Glutamatergic neuron (in vitro differentiated cells): ENCODE measurements at places on chromosomes 16 and 17. TPM values are rescaled to one million over a fixed set of nuclear protein-coding genes. Genes with fewer than 3 reads are reported as not detected.

- no peak overlapping the region for H3K27ac ChIP-seq
- H3K4me1 ChIP-seq = peaks cover 5% of the 10 kb centered on the region
- peaks cover 12% of the 10 kb centered on the region for H3K36me3 ChIP-seq
- no peak overlapping the region for H3K4me3 ChIP-seq
- H3K27me3 ChIP-seq = no peaks in the 10 kb centered on the region
These were observed 361.3 kb downstream of the FOXL1 start for GRCh38 chr16:86939609-86940008.

CIITA gene
- total RNA-seq = 0.69 TPM

CFAP52 gene
- not detected for total RNA-seq

ARHGAP23 gene
- total RNA-seq = 23.6 TPM

B3GNT9 gene
- 1.0 TPM for total RNA-seq

- H3K27me3 ChIP-seq = peaks cover 2% of the 10 kb centered on the region
- peak overlapping the region; percentile 76 for H3K27ac ChIP-seq
- DNase-seq = peak; percentile 79
- H3K36me3 ChIP-seq = no peaks in the 10 kb centered on the region
These were observed 24.3 kb downstream of the POLR3E start for GRCh38 chr16:22321340-22322001.

GRCh38 chr17:42774066-42774745 is 957 bp downstream of the VPS25 start:
- no peak for DNase-seq
- peaks cover 8% of the 10 kb centered on the region for H3K4me1 ChIP-seq
- peak overlapping the region; percentile 100 for H3K4me3 ChIP-seq
- H3K27ac ChIP-seq = peak overlapping the region; percentile 98

GRCh38 chr16:11229906-11230305 is 26.1 kb downstream of the SOCS1 start:
- no peak for DNase-seq
- H3K36me3 ChIP-seq = no peaks in the 10 kb centered on the region
- peaks cover 6% of the 10 kb centered on the region for H3K27me3 ChIP-seq
- no peak overlapping the region for H3K27ac ChIP-seq

KRTAP3-1 gene
- not detected for total RNA-seq

DNA sequence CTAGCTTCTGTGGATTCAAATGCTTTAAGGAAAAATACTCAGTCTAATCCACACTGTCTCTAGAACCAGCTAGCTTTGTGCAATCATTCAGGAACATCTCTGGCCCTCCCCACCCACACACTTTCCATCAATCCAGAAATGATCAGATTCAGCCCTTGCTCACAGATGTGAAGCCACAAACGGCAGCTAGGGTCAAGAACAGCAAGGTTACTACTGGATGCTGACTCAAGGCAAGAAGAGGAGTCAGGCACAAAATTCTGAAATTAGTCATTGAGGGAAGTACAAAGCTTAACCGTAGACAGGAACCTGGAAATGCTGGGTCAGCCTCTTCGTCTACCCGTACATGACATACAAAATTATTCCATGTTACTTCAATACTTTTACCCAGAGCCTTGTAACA is 174.6 kb downstream of the CDH13 start:
- no peak for DNase-seq
- no peak overlapping the region for H3K27ac ChIP-seq
- no peak overlapping the region for H3K4me3 ChIP-seq
- peaks cover under 1% of the 10 kb centered on the region for H3K4me1 ChIP-seq
- peaks cover 2% of the 10 kb centered on the region for H3K27me3 ChIP-seq
- H3K36me3 ChIP-seq = peaks cover 2% of the 10 kb centered on the region

- H3K4me3 ChIP-seq = peak overlapping the region; percentile 23
- H3K27me3 ChIP-seq = peaks cover 7% of the 10 kb centered on the region
- H3K27ac ChIP-seq = no peak overlapping the region
- H3K36me3 ChIP-seq = no peaks in the 10 kb centered on the region
These were observed 37.4 kb downstream of the ZDHHC7 start for GRCh38 chr16:84973776-84974523.

GP1BA gene
- 0.47 TPM for total RNA-seq

PRDM7 gene
- not detected for total RNA-seq

DNA sequence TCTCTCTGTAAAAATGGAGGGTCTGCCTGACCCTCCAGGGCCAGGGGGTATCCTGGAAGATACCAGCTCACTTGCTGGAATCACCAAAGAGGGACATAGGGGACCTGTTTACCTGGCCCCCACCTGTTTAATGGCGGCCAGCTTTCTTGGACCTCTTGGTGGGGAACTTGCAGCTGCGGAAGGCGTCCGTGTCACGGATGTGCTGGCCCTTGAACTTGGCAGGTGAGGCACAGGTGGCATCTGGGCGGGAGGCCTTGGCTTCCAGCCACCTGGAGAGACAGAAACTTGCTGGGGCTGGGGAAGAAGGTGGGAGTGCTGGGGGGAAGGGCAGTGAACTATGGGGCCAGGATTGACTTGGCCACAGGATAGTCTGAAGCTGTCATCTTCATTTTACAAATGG is 3.5 kb downstream of the CHAD start:
- peaks cover 2% of the 10 kb centered on the region for H3K4me1 ChIP-seq
- peaks cover 11% of the 10 kb centered on the region for H3K27me3 ChIP-seq
- no peak overlapping the region for H3K27ac ChIP-seq
- no peak overlapping the region for H3K4me3 ChIP-seq
- no peaks in the 10 kb centered on the region for H3K36me3 ChIP-seq

- H3K36me3 ChIP-seq = no peaks in the 10 kb centered on the region
- peaks cover 3% of the 10 kb centered on the region for H3K27me3 ChIP-seq
- no peak for DNase-seq
- no peak overlapping the region for H3K4me3 ChIP-seq
- H3K27ac ChIP-seq = no peak overlapping the region
These were observed 19.2 kb downstream of the UNC119 start for GRCh38 chr17:28533091-28533807.

GRCh38 chr16:66489818-66490217 is 60.1 kb downstream of the TK2 start:
- H3K4me3 ChIP-seq = no peak overlapping the region
- H3K27ac ChIP-seq = no peak overlapping the region
- DNase-seq = no peak
- no peaks in the 10 kb centered on the region for H3K4me1 ChIP-seq
- H3K27me3 ChIP-seq = peaks cover 5% of the 10 kb centered on the region

DNA sequence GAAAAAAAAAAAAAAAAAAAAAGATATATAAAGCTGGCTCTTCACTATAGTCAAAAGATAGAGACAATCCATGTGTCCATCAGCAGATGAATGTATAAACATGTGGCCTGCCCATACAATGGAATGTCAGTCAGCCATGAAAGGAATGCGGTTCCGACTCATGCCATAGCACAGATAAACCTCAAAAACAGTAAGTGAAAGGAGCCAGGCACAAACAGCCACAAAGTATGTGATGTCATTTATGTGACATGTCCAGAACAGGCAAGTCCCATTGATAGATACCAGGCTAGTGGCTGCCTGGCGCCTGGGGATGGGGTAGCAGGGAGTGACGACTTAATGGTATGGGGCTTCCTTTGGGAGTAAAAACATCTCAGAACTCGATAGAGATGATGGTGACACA is 155.7 kb downstream of the CMIP start:
- no peak for DNase-seq
- peaks cover 40% of the 10 kb centered on the region for H3K4me1 ChIP-seq
- H3K36me3 ChIP-seq = peaks cover 4% of the 10 kb centered on the region
- no peak overlapping the region for H3K27ac ChIP-seq
- H3K4me3 ChIP-seq = peak overlapping the region; percentile 26
- H3K27me3 ChIP-seq = peaks cover 18% of the 10 kb centered on the region

DNA sequence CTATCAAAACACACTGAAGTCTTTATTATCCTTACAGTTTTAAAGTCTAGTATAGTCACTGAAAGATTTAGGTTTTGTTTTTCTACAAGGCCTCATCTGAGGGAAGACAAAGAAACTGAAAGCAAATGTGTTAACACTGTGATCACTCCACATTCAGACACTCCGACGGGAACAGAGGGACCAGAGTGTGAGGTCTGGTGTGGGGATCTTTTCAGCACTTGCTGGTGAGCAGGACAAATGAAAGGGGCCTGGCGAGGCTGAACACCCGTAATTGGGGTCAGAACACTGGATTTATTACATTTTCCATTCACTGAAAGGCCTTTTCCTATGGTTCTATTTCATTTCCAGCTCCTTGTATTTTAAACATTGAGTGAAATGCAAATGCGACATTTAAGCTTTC is 910.5 kb downstream of the CDH11 start:
- no peak overlapping the region for H3K4me3 ChIP-seq
- H3K27me3 ChIP-seq = no peaks in the 10 kb centered on the region
- H3K4me1 ChIP-seq = peaks cover 5% of the 10 kb centered on the region
- DNase-seq = no peak

DNA sequence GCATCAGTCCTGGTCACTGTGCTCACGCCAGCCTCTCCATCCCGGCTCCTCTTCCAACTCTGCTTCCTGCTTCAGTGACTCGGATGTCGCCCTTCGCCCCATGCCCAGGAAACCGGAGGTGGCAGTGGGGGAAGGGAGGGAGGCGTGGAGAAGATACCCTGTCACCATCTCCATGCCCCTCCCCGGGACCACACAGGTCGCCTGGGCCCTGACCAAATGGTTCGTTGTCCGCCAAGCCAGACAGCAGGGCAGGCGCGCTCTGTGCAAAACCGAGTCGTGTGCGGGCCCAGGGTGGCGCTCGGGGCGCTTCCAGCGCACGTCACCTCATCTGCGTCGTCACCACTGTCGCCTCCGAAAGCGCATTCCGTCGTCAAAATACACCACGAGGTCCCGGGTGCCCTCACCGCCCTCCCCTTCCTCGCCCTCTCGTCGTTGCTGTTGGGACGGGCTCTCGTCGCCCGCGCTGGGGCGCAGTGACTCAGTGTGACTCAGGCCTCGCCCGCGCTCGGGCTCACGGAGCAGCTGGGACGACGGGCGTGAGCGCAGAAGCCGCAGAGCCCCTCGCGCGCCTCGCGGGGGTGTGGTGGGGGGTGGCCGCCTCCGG is 39.2 kb downstream of the ZNF778 start:
- peaks cover 8% of the 10 kb centered on the region for H3K36me3 ChIP-seq
- peaks cover 15% of the 10 kb centered on the region for H3K27me3 ChIP-seq
- no peak overlapping the region for H3K27ac ChIP-seq
- H3K4me1 ChIP-seq = peaks cover 3% of the 10 kb centered on the region

DNA sequence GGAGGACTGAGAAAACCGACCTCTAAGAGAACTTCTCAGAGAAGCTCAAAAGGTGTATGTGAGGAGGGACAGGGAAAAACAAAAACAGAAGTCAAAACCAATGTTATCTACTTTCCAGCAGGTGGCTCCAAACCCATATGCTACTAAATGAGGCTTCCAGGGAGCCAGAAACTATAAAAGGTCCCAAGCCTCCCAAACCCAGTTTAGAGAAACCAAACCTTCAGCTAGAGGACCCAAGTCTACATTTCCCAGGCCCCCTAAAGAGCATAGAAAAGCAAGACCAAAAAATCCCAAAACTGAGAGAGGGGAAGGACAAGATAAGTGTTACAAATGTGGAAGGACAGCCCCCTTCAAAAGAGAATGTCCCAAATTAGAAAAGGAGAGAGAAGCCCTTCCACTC is 3.7 kb downstream of the HPR start:
- no peak overlapping the region for H3K4me3 ChIP-seq
- H3K27me3 ChIP-seq = peaks cover 3% of the 10 kb centered on the region
- no peak for DNase-seq
- peaks cover 5% of the 10 kb centered on the region for H3K36me3 ChIP-seq
- H3K27ac ChIP-seq = no peak overlapping the region
- no peaks in the 10 kb centered on the region for H3K4me1 ChIP-seq

- no peak overlapping the region for H3K27ac ChIP-seq
- H3K4me1 ChIP-seq = peaks cover 4% of the 10 kb centered on the region
- no peak for DNase-seq
- H3K36me3 ChIP-seq = no peaks in the 10 kb centered on the region
These were observed 16.7 kb upstream of the TOB1 start for GRCh38 chr17:50882851-50883250.

GRCh38 chr17:60524463-60525327 is 1.3 kb downstream of the APPBP2 start:
- H3K4me3 ChIP-seq = peak overlapping the region; percentile 98
- DNase-seq = no peak
- no peaks in the 10 kb centered on the region for H3K36me3 ChIP-seq
- peak overlapping the region; percentile 79 for H3K27ac ChIP-seq

ZDHHC1 gene
- total RNA-seq = 4.6 TPM

GRCh38 chr16:57574646-57575467 is 32.4 kb downstream of the ADGRG5 start:
- peaks cover 3% of the 10 kb centered on the region for H3K36me3 ChIP-seq
- no peak overlapping the region for H3K27ac ChIP-seq
- no peak overlapping the region for H3K4me3 ChIP-seq
- no peak for DNase-seq

DNA sequence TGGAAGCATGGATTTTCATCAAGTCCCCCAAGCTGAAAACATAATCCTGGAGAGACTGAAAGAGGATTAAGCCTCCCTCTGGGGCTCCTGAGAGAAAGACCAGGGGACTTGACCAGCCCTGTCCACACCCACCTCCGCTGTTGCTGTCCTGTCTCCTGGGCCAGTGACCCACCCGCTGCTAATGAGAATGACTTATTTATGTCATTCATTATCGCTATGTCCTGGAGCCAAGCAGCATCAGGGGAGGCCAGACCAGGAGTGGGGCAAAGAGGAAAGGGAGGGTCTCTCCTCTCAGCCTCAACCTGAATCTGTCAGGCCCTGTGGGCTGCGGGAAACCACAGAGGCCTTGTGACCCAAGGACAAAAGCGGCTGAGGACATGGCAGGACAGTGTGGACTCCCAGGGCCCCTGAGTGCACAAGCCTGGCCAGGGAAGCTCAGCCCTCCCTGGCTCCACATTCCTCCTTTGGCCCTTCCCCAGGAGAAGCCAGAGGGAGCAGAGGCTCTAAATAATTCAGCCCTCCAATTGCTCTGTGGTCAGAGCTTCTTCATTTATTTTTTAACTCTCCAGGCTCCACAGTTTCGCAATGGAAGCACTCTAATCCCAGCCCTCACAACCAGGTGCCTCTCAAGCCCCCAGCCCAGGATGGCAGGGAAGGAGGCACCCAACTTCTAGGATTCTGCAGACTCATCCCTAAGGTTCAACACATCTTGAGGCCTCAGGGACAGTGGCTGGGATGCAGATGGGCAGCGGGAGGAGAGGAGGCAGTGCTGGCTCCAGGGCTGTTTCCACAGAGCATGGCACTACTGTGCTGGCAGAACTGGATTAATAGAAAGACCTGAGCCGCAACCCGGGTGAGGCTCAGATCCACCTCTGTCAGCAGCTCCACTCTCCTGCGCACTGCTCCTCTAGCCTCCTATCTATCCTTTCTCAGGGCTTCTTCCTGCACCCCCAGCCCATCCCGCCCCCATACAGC is 19.1 kb downstream of the CUEDC1 start:
- no peak overlapping the region for H3K27ac ChIP-seq
- peaks cover 19% of the 10 kb centered on the region for H3K4me1 ChIP-seq
- peaks cover 2% of the 10 kb centered on the region for H3K27me3 ChIP-seq
- H3K4me3 ChIP-seq = no peak overlapping the region
- no peaks in the 10 kb centered on the region for H3K36me3 ChIP-seq
- DNase-seq = no peak

KRT28 gene
- not detected for total RNA-seq

DNA sequence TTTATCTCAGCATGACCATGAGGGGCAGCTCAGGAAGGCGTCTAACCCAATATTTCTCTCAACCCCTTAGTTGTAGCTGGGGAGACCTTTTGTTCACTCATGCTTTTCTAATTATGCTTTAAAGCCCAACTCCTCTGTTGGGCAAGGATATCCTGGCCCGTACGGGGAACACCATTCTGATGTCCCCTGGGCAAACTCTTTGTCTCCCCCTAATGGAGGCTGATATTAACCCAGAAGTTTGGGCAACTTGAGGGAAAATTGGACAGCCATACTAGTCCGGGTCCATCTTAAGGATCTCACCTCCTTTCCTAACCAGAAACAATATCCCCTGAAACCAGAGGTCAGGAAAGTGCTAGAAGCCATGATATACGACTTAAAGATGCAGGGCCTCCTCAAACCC is 143.7 kb upstream of the COX10 start:
- peaks cover 13% of the 10 kb centered on the region for H3K4me1 ChIP-seq
- no peak overlapping the region for H3K4me3 ChIP-seq
- H3K27ac ChIP-seq = no peak overlapping the region
- no peaks in the 10 kb centered on the region for H3K36me3 ChIP-seq
- peaks cover 3% of the 10 kb centered on the region for H3K27me3 ChIP-seq
